ENCODE measurements at places on chromosomes 1 and 21. TPM values are rescaled to one million over a fixed set of nuclear protein-coding genes. Genes with fewer than 3 reads are reported as not detected.

The VANGL2 gene
- 0.71 TPM for total RNA-seq

The PGLYRP3 gene
- total RNA-seq: not detected

The SVBP gene
- total RNA-seq: 12.4 TPM

The LIN28A gene
- total RNA-seq: not detected

The GJC2 gene
- 0.52 TPM for total RNA-seq

The NPL gene
- 0.63 TPM for total RNA-seq

The MPL gene
- 0.16 TPM for total RNA-seq

The MRPL20 gene
- total RNA-seq: 132 TPM

The COA6 gene
- total RNA-seq: 80.0 TPM

The SH2D5 gene
- 12.2 TPM for total RNA-seq

The FOXO6 gene
- 0.96 TPM for total RNA-seq

The HLX gene
- total RNA-seq: 5.0 TPM

The TRAPPC10 gene
- 19.9 TPM for total RNA-seq

The DPH5 gene
- total RNA-seq: 28.3 TPM

The OR2L2 gene
- not detected for total RNA-seq

The CCDC24 gene
- 8.2 TPM for total RNA-seq

The RNU1-3 gene
- 4.3 TPM for total RNA-seq

The C1orf216 gene
- 14.7 TPM for total RNA-seq

The CCDC190 gene
- not detected for total RNA-seq

The CD164L2 gene
- total RNA-seq: not detected

The LCA5L gene
- 1.3 TPM for total RNA-seq

The LRRC7 gene
- total RNA-seq: not detected

The FAM72A gene
- 10.2 TPM for total RNA-seq

The EPHX1 gene
- total RNA-seq: 233 TPM

All from A549 treated with AZD2906 at 1 μM for 4 hours (cell line).